NCI-H460 (cell line): ENCODE measurements at places on chromosomes 2 and 18.

- DNase-seq = no peak
These were observed 158.6 kb upstream of the DLX2 start for GRCh38 chr2:172261292-172261691.

GRCh38 chr2:55019526-55020258 lies 30.6 kb downstream of the RTN4 start:
- DNase-seq = no peak

- no peak for DNase-seq
These were observed 71.1 kb downstream of the LDLRAD4 start for GRCh38 chr18:13289481-13290205.

DNA sequence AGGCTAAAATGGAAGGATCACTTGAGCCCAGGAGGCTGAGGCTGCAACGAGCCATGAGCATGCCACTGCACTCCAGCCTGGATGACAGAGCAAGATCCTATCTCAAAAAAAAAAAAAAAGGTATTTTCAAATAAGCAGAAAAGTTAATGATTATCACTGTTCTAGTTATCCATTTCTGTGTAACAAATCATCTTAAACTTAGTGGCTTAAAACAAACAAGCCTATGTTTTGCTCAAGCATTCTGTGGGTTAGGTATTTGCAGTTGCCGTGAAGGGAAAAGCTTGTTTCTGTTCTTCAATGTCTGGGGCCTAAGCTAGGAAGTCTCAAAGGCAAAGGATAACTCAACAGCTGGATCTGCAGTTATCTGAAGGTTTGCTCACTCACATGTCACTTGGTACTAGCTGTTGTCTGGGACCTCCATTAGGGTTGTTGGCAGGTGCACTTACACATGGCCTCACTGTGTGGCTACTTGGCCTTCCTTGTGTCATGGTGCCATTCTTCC lies 14.1 kb downstream of the MFF start:
- no peak for DNase-seq

GRCh38 chr18:39701839-39702238 lies 2136.2 kb upstream of the CELF4 start:
- DNase-seq = no peak

GRCh38 chr2:32997705-32998104 lies 51.0 kb downstream of the LTBP1 start:
- DNase-seq = no peak

- DNase-seq = no peak
These were observed 147.2 kb downstream of the MBP start for GRCh38 chr18:76985156-76985950.
